Activated CD4-positive, alpha-beta T cell treated with anti-CD3 and anti-CD28 coated beads for 36 hours (primary cell): ENCODE measurements at places on chromosomes 2 and 18. TPM values are rescaled to one million over a fixed set of nuclear protein-coding genes. Genes with fewer than 3 reads are reported as not detected.

The HES6 gene
- 1.8 TPM for total RNA-seq

The MRPS9 gene
- 46.0 TPM for total RNA-seq

The SLC4A3 gene
- total RNA-seq: 0.16 TPM

The DSG1 gene
- total RNA-seq: not detected

The GKN1 gene
- total RNA-seq: not detected

The EFEMP1 gene
- total RNA-seq: not detected

The ALK gene
- not detected for total RNA-seq

- no peak for DNase-seq
Observed at GRCh38 chr2:10471955-10472354, 23.8 kb upstream of the ODC1 start.

DNA sequence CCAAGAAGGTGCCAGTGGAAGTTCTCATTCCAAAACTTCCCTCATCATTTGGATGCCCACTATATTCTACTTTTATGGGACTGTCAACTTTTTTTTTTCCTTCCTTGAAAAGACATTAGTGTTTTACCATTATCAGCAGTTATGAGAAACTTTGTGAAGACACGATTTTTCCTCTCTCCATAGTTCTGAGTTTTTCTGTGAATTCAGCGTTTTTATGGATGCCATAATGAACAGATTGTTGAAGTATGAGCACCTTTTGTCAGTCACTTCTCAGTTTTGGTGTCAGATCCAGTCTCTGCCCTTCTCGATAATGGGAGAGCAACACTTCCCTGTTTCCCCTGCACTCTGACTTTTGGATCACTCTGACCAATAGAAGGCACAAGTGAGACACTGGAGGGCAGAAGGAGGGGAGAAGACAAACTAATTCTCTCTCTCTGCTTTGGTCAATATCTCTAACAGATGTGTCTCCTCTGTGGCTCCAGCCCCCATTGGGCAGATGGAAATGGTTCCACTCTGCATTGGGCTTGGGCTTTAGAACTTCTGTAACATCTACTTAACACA is 53.5 kb upstream of the FN1 start:
- DNase-seq: no peak

- peak; percentile 21 for DNase-seq
Observed at GRCh38 chr2:240622060-240622411, 3.2 kb upstream of the GPR35 start.

- no peak for DNase-seq
Observed at GRCh38 chr2:235343156-235343774, 150.6 kb upstream of the AGAP1 start.

DNA sequence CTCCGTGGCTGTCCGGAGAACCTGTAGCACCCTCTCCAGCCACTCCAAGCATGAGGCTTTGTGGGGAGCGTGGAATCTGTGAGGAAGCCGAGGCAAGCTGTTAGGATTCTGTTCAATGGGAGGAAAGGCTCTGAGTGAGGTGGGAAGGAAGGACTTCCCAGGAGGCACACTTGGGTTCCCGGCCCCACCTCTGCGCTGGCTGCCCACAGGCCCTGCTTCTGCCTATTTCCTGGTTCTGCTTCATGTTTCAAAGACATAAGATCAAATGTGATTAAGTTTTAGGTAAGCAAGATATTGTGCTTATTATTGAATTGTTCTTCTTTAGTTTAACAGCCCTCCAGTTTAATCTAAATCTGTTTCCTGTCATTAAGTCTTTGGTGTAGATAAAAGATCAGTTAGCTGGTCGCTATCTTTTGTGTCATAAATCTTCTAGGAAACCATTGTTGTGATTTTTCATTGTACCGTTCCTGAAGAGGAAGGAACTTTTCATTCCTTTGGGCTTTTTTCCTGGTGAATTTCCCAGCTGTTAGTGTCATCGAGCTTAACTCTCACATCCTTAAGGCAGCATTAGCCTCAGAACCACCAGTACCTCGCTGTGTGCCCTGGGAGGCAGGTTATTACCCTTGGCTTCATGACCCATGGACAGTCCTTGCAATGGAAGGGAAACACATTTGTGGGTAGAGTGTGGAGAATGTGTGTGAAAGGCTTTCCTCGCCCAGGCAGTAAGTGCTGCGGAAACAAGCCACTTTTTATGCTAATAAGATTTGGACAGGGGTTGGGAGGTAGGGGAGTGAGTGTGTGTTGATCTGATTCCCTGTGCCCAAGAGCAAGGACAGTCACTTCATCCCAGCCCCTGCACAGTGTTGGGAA is 61.9 kb upstream of the ALPP start:
- DNase-seq: no peak

- DNase-seq: no peak
Observed at GRCh38 chr2:75246441-75247167, 47.3 kb upstream of the TACR1 start.

- DNase-seq: no peak
Observed at GRCh38 chr2:9837451-9837850, 5.8 kb upstream of the TAF1B start.

- DNase-seq: no peak
Observed at GRCh38 chr18:33745871-33746545, 168.0 kb downstream of the ASXL3 start.

GRCh38 chr2:136238286-136239078 is 120.5 kb upstream of the CXCR4 start:
- peak; percentile 44 for DNase-seq

DNA sequence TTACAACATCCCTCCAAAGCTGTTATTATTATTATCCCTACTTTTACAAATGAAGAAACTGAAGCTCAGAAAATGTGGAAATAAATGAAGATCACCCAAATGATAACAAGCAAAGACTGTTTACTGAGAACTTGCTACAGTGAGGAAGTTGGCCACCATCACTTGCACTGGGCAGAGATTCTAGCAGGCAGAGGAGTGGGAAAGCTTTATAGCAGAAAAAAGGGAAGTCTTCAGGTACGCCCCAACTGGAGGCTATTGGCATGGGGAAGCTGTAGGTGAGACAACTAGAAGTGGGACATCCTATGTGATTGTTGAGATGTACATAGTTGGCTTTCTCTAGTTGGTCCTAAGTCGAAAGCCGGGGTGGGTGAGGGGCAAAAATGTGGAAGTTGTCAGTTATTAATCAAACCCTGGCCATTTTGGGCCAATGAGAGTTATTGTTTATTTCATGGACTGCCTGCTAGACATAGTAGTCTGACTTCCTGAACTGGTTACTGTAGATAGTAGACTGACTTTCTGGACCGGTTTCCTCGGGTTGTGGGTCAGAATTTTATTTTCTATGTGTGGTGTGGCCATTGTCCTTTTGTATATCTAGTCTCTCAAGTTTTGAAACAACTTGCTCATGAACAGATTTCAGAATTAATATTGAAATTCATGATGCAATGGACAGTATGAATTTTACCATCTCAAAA is 40.2 kb upstream of the STAT4 start:
- DNase-seq: no peak
